ENCODE measurements at places on chromosomes 3 and 15.

- no peak for DNase-seq
Measured at GRCh38 chr15:39495871-39496840, 84.7 kb upstream of the THBS1 start.

- DNase-seq = no peak
Measured at GRCh38 chr3:40278791-40279190, 30.7 kb upstream of the EIF1B start.

- no peak for DNase-seq
Measured at GRCh38 chr3:23611737-23612295, 193.9 kb upstream of the UBE2E1 start.

DNA sequence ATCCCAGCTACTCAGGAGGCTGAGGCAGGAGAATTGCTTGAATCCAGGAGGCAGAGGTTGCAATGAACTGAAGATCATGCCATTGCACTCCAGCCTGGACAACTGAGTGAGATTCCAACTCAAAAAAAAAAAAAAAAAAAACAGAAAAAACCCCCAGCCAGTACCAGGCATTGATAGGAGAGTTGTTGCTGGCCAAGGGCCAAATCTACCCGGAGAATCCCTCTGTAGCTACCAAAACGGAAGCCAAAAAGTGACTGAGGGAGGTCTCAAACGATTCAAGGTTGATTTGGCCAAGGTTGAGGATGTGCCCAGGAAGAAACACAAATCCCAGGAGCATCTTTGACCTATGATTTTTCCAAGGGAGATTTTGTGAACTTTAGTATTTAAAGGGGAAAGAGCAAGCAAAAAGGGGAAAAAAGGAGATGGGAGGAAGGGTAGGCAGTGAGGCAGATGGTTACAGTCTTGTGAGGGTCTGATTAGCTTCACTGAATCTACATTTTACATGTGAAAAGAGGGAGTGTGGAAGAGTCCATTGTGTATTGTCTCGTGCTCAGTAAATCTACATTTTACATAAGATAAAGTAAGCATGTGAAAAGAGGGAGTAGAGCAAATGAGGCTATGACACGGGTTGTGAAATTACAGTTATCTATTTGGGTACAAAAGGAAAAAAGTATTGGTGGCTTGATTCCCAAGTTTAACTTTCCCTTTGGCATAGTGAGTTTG is 32.8 kb downstream of the SETMAR start:
- DNase-seq = no peak

DNA sequence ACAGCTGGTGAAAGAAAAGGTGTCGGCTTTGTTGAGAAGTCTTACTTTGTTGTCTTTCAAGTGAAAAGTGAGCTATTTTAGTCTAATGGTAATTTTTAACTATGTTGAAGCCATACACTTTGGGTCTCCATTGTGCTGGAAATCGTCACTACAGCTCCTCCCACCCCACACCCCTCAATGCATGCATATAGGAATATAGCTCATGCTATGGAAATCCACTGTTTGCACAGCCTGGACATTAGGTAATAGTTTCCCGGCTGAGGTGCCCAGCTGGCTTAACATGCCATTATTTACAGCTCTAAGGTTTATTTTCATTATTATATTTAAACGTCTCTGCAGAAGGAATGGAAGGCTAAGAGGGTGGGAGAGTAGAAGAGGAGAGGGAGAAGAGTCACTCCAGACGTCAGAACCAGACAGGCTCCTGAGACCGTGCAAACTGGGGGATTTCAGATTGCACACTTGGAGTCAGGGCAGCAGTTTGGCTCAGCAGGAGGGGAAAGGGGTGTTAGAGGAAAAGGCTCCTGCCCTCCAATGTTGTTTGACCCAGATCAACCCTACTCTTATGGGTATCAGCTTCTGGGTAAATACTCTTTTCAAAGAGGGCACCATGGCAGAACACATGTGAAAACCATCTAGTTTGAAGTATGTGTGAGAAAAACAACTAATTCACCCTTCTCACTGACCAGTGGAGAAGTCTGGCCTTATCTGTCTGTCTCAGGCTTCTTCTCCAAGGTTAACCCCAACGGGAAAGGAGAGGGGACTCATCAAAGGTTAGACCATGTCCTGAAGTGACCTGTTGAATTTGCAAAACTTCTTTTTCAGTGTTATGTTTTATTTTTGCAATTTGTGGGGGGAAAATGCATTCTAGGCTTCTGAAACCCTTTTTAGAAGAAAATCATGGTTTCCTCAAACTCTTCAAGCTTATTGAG is 218.7 kb upstream of the CTDSPL start:
- DNase-seq = no peak

DNA sequence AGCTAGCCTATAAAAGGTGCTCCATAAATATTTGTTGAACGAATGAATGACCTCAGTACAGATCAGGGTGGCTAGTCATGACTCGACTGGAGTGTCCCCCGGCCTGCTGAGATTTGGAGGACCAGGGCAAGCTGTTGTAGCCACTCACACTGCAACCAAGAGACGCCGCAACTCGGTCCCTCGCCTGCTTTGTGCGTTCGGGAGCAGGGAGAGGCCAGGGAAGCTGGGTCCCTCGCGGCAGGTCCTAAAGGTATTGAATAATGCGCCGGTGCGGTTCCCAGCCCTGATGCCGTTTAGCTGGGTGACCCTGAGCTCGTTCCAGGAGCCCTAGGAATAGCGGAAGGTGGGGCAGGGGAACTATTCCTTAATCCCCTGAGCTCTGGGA is 1.8 kb downstream of the IGDCC4 start:
- no peak for DNase-seq

DNA sequence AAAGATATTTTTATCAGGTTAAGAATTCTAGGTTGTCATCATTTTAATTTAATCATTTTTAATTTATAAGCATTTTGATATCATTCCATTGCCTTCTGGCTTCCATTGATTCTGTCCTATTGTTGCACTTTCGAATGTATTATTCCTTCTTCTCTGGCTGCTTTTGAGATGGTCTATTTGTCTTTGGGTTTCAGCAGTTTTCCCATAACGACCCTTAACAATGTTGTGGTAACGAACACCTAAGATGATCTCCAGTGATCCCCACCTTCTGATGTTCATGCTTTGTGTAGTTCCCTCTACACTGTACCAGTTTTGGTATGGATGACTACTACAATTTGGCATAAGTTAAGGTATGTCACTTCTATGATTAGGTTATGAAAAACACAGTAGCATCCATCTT is 59.9 kb downstream of the MINAR1 start:
- no peak for DNase-seq

- no peak for DNase-seq
Measured at GRCh38 chr15:60894347-60894746, 334.8 kb downstream of the RORA start.

- DNase-seq = no peak
Measured at GRCh38 chr15:48433226-48433886, 102.1 kb downstream of the DUT start.

- no peak for DNase-seq
Measured at GRCh38 chr3:133055339-133055738, 17.1 kb downstream of the TMEM108 start.

GRCh38 chr3:197427021-197427420 is 128.6 kb upstream of the DLG1 start:
- no peak for DNase-seq

DNA sequence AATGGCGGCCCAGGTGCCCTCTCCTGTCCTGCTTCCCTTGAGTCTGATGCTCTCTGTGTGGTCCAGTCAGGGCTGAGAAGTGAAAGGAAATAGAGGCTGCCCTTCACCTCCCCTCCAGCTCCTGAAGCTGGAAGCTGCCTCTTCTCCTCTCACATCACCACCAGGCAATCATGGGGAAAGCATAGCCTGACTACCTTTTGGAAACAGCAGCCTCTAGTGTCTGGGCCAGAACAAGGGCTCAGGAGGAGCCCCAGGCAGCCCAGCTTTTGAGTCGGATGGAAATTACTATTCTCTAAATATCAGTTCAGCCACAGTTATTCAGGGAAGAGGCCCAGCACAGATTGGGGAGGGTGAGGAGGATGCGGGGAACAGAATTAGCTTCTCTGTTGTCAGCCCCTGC is 43.3 kb upstream of the CCDC174 start:
- no peak for DNase-seq

GRCh38 chr3:127536830-127537812 is 53.4 kb downstream of the TPRA1 start:
- DNase-seq = no peak

DNA sequence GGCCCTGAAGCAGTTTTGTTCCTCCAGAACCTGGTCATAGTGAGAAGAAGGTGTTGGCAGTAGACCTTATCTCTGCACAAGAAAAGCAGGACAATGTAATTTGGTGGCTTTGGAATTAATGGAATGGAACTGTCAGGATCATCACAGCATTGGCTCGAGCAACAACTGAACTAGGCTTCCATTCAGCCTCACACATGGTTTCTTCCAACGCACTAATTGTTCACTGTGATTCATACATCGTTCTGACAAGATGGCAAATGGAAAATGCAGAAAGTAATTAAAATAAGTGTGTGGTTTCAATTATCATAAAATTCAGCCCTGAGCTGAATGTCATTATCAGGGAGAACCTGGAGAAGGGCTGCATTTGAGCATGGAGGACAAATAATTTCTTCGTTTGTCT is 80.6 kb downstream of the MFSD1 start:
- no peak for DNase-seq

DNA sequence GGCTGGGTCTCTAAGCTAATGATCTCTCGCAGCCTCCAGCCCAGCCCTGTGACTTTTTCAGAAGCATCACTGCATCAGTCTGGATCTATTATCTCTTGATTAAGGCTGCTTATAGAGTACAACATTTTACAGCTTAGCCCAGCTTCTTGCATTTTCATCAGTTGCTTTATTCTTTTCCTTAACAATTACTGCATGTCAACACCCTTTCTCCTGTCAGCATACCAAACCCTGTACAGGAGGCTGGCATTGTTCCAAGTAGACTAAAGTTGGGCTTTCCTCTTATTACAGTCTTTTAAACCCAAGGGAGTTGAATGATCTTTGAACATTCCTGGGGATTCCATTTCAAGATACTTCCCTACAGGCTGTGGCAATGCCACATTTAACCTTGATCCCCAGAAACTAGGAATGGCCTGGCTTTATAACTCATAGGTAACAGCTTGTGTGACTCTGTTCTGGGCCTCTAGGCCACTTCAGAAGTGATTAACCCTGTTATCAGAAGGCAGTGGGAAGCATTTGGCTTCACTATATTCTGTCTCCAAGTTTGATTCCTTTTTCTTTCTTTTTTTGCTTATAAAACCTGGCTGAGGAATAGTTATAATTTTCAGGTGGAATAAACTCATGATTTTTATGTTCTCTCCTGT is 182.9 kb downstream of the KCNMB2 start:
- no peak for DNase-seq

GRCh38 chr3:99366663-99367429 is 271.5 kb upstream of the COL8A1 start:
- DNase-seq = no peak

DNA sequence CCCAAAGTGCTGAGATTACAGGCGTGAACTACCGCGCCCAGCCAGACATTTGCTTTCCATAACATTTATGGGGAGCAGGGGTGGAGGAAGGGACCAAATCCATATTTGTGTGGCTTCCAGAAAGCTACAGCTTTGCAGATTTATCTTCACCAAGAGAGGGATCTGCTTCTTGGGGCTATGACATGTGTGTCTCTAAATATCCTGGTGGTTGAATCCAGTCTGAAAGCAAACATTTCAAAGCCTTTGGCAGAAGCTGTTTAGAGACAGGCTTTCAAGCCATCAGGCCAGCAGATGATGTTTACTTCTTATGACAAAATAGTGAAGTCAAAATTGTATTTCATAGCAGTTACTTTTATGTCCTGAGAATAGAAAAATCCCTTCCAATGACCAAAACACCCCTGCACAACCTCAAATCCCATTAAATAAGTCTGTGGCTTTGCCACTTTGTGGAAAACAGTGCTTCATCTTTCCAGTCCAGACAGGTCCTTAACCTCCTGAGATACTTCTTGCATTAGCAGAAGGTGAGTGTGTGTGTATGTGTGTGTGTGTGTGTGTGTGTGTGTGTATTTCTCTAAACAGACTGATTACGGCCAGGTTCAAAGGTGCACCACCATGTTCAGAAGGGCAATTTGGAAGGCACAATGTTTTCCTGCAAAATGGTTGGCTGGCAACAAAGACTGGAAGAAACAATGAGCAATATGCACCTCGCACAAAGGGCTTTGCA is 191.4 kb upstream of the LRIG1 start:
- DNase-seq = no peak

- no peak for DNase-seq
Measured at GRCh38 chr3:8658306-8659212, 14.0 kb upstream of the SSUH2 start.

DNA sequence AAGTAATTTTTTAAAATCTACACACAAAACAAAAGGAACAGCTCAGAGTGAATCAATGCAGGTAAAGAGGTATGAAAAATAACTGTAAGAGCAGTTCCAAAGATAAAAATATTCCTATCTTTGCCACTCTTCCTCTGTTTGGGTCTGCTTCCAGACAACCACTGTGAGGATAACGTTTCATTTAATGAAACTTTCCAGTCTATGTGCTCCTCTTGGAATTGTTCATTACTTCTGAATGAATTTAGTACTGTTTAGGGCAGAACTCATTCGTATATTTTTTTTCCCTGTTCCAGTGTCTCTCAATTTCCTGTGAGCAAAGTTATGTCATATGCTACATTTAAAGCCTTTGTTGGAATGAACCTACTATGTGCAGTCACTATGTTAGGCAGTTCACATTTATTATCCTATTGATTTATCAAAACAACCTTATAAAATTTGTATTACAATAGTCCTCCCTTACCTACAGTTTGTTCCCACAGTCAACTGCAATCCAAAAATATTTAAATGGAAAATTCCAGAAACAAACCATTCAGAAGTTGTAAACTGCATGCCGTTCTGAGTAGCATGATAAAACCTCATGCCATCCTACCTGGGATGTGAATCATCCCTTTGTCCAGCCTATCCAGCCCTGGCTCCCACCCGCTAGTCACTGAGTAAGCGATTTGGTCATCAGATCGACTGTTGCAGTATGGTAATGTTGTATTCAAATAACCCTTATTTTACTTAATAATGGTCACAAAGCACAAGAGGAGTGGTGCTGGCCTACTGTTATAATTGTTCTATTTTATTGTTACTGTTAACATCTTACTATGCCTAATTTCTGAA is 98.1 kb downstream of the TMCC1 start:
- DNase-seq = no peak

- DNase-seq = no peak
Measured at GRCh38 chr3:190305406-190305805, 16.8 kb downstream of the CLDN1 start.

Measured in activated T-helper 1 cell treated with Interleukin-2 at 50 U/mL for 16 hours (primary cell).